Stimulated activated CD4-positive, alpha-beta T cell treated with anti-CD3 and anti-CD28 coated beads, Interleukin-4, amount 100 ng/mL, for 24 hours (primary cell): ENCODE measurements at places on chromosomes 4 and X.

- DNase-seq, result no peak
Observed at GRCh38 chr4:622071-622995, 3.0 kb upstream of the PDE6B start.

GRCh38 chrX:45300638-45301037 is 100.0 kb upstream of the DIPK2B start:
- DNase-seq, result no peak

DNA sequence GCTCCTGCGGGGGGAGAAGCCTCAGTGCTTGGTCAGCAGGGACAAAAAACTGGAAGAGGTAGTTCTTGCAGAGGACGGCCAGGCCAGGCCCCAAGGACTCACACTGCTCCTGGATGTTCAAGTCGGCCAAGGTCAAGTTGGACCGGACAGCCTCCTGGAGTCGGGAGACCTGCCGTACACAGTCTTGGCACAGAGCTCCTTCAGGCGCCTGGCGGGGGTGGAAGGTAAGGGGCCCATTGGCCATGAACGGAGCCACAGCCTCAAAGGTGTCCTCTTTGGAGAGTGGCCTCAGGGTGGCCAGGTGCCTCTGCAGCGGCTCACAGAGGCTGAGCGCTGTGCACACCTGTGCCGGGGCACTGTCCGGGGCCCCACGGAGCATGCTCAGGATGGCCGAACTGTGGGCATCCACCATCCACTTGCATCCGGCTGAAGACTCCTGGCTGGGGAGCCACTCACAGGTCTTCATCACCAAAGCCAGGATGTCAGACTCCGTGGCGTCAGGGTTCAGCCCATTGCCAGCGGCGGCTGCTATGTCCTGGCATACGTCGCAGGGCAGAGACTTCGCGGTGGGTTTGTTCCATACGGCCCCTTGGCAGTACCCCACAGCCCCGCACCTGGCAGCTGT is 477 bp downstream of the PSAPL1 start:
- DNase-seq, result no peak

DNA sequence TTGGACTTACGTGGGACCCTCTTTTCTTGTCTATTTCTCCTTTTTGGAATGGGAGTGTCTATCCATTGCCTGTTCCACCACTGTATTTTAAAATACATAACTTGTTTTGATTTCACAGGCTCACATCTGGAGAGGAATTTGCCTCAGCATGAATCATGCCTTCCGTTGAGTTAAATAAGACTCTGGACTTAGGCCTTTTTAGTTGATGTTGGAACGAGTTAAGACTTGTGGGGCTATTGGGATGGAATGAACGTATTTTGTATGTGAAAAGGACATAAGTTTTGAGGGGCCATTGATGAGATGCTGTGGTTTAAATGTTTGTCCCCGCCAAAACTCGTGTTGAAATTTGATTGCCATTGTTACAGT is 66.2 kb downstream of the BEX3 start:
- no peak for DNase-seq
